ENCODE measurements at places on chromosomes 11 and 22.

- DNase-seq: no peak
These were observed 9.6 kb downstream of the REXO2 start for GRCh38 chr11:114448749-114449482.

- no peak for DNase-seq
These were observed 19.3 kb upstream of the CD5 start for GRCh38 chr11:61082931-61083531.

- no peak for DNase-seq
These were observed 15.2 kb upstream of the NUP160 start for GRCh38 chr11:47863189-47863897.

- no peak for DNase-seq
These were observed 175.2 kb downstream of the WNT11 start for GRCh38 chr11:76030968-76031590.

DNA sequence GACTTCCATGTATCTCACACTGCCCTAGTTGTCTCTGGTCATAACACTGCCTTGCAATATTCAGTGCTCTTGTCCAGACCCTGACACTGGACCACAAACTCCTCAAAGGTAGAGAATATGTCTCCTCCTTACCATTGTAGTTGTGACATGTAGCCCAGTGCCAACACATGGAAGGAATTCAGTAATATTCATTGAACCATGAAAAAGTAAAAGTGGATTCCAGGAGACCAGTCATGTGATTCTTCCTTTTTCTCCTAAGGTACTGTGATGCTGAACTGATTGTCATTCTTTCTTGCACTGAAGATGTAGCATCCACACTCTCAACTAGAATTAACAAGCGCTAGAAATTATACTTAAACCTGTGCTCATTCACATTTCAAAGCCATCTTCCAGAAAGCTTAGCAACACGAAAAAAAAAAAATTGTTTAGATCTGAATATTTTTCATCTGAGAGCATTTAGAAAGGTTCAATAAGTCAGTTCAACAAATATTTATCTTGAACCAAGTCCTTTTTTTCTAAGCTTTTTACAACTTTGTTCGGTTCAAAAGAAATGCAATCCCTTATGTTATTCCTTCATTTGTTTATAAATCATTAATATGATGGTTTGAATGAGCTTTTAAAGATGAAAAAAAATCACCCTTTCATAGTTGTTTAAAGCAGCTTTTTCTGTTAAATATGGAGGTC is 224.7 kb upstream of the BLID start:
- no peak for DNase-seq

Data from T-helper 1 cell (primary cell).